Activated CD4-positive, CD25-positive, alpha-beta regulatory T cell treated with anti-CD3 and anti-CD28 coated beads, Interleukin-2, amount 50 U/mL, for 24 hours (primary cell): ENCODE measurements at places on chromosomes 4 and X.
A peak's percentile ranks its signal among the peaks of the same experiment; 100 is the strongest.

DNA sequence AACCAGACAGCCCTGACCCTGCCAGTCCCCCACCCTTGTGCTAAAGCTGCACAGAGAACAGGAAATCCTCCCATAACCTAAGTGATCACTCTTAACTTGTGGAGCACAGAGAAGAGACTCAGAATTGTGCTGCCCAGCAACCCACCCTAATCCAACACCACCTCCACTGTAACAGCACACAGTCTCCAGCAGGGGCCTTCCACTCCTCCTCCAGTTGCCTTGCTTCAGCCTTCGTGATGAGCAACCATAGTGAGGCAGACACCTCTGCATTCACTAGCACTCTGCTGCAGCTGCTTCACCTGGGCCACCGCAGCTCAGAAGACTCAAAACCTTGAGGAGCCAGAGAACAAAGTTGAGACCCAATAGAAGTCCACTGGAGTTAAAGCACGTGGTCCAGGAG, 7.9 kb upstream of the UGT2B4 start:
- ATAC-seq, result no peak

DNA sequence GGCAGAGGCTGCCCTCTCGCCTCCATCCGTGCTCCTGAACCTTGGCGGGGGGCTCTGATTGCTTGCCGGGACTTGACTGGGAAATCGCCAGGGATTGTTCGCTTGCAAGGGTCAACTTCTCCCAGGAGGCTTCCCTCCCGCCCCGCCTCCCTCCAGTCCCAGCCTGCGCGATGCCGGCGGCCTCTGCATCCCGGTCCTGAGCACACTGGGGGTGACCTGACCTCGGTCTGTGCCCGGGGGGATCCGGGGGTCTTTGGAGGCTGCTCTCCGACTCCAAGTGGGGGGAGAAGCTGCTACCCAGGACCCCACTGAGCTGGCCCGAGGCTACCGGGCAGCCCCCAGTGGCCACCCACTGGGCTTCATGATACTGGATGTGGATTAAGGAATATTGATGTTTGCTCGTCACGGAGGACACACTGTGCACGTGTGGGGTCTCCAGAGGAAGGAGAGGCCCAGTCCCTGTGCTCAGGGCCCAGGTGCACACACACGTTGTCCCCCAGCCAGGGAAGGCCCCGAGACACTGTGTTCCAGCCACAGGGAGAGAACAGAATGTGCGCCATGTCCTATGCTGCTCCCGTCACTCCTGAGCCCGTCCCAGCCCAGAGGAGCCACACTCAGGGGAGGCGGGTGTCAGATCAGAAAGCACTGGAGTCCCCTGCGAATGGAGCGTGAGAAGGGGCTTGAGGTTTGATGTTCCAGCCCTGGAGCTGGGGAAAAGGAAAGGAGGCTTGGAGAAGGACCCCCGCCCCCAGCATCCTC, 55.9 kb upstream of the NKX1-1 start:
- ATAC-seq, result no peak

DNA sequence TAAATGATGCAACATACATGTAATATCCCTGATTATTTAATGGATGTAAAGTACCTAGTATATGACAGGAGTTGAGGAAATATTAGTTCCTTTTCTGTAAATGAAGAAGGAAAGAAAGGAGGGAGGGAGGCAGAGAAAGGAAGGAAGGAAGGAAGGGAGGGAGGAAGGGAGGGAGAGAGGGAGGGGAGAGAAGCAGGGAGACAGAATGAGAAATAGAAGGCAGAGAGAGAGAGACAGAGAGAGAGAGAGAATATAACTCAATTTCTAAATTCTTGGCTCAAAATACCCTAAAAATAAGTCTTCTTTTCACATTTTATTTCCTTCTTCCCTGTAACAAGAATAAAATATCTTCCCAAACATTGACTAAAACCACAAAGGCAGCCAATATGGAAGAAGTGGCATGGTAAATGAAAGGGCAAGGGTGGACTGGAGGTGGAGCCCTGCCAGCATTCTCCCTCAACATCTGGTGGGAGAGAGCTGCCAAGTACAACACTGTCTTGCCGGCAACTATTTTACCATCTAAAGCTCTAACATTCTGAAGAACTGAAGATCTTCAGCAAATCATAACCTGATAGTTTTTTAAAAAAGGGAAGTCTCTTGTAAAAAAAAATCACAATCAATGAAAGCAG, 245.1 kb downstream of the PPP3CA start:
- ATAC-seq, result no peak

DNA sequence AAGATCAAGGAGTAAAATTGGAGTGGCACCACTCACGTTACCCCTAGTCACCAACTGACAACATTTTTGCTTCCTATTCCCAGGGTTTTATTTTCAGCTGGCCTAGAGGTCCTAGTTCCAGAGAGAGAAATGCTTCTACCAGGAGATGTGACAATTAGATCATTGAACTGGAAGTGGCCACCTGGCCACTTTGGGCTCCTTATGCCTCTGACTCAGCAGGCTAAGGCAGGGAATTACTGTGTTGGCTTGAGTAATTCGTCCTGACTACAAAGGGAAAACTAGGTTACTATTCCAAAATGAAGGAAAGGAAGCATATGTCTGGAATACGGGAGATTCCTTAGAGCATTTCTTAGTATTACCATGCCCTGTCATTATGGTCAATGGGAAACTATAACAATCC, 831.6 kb upstream of the NDST4 start:
- ATAC-seq, result no peak

DNA sequence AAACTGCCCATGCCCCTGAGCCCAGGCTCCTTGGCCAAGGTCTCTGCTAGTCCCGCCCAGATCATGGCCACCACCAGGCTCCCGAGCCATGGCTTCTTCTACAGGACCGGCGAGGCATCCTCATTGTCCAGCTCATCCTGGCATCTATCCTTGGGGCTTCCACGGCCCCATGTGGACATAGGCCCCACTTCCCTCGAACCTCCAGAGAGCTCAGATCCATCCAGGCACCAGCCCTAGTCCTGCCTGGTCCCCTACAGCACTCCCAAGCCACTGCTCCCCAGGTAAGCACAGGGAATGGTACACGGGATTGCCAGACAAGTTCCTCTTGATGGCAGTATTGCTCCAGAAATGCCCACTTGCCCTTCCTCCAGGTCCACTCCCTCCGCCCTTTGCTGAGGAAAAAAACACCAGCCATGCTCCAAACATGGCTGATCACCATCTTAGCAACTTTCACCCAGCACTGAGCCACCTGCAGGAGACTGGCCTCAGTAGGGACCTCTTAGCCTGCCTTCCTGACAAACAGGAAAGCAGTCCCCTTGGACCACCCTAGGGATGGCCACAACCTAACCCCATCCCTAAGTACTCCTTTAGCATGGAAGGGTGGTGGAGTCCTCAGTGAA, 272.1 kb upstream of the AGTR2 start:
- no peak for ATAC-seq

DNA sequence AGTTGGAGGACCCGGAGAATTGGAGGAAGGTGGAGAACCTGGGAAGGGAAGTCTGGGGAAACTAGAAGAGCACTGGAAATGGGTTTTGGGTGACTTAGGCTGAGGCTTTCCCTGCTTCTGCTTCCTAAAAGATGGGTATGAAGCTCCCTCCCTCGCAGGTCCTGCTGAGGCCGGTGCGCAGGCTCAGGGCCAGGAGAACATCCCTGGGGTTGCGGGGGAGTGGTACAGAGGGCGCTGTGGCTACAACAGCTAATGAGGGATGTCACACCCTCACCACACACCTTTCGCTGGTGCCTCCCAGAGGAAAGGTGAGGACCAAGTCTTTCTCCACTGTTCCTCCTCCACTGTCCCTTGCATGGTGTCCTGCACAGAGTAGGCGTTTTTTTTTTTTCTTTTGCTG, 15.8 kb downstream of the APLN start:
- ATAC-seq, result no peak

- no peak for ATAC-seq
These were observed 23.1 kb downstream of the DGKK start for GRCh38 chrX:50447535-50447934.

GRCh38 chr4:174214101-174214878, 69.2 kb downstream of the FBXO8 start:
- ATAC-seq, result peak; percentile 50

GRCh38 chr4:176534566-176534965, 214.8 kb downstream of the SPCS3 start:
- ATAC-seq, result no peak

DNA sequence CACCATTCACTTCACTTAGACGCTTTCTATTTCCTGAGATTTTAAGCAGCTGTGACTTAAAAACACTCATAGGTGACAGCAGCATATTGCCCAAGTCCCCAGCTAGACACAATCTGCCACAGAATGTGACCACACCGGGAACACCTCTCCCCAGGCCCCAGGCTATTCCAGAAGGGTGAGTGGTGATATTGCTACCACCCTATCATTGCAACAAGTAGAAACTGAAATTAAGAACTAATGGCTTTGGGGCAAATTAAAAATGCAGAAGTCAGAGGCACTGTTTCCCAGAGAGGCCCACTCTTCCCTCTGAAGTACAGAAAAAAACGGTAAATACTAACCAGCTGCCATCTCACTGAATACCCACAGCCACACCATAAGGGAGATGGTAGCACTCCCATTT, 35.0 kb downstream of the QDPR start:
- ATAC-seq, result no peak

- no peak for ATAC-seq
These were observed 70.9 kb downstream of the APBB2 start for GRCh38 chr4:41143311-41144039.

GRCh38 chr4:83535520-83536361, at the start of gene GPAT3:
Gene GPAT3 (plus strand): TSS chr4:83536108. CDS start chr4:83536623, 515 bp downstream.
- ATAC-seq, result peak; percentile 79

DNA sequence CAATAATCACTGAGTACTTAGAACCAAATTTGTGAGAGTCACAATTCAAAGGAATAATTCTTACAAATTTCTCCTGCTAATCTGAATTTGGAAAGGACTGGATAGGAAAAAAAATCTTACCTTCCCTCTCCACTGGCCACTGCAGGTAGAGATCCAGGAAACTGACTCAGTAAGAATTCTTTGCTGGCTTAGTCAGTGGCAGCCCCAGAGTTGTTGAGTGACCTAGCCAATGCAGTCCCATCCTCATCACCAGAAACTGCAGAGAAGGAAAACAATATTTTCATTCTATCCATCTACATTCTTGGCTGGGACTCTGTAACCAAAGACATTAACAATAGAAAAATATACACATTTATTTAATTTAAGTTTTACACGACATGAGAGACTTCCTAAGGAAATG, 572.0 kb downstream of the ADGRL3 start:
- no peak for ATAC-seq

- peak; percentile 96 for ATAC-seq
These were observed 12.2 kb downstream of the UCP1 start for GRCh38 chr4:140556372-140557085.

- no peak for ATAC-seq
These were observed at the start of gene CLNK for GRCh38 chr4:10684631-10685030. Gene CLNK (minus strand): TSS chr4:10684768. CDS start chr4:10667869, 16,899 bp downstream.

- no peak for ATAC-seq
These were observed at the start of gene PDHA2 for GRCh38 chr4:95839891-95840290. Gene PDHA2 (plus strand): TSS chr4:95840093. CDS start chr4:95840151, 58 bp downstream.

DNA sequence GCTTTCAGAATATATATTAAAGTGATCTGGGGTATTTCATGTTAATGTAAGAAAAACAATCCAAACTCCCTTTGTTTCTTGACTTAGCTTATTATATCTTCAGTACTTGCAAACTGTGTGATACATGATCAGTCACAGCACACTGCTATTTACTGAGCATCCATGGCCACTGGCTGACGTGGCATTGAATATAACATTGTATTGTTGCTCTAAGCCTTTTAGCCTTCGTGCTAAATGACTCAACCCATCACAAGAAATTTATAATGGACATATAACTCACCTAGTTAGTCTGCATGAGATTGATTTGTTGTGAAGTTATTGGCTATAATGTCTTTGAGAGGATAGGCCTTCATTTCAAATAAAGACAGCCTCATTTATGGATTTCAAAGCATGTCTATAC, 642.6 kb downstream of the IL1RAPL1 start:
- ATAC-seq, result no peak

GRCh38 chrX:19639056-19639455, 123.7 kb upstream of the MAP3K15 start:
- no peak for ATAC-seq

- no peak for ATAC-seq
These were observed 148.9 kb upstream of the CPEB2 start for GRCh38 chr4:14853176-14853943.

- no peak for ATAC-seq
These were observed 88.6 kb downstream of the HHIP start for GRCh38 chr4:144734522-144734921.

DNA sequence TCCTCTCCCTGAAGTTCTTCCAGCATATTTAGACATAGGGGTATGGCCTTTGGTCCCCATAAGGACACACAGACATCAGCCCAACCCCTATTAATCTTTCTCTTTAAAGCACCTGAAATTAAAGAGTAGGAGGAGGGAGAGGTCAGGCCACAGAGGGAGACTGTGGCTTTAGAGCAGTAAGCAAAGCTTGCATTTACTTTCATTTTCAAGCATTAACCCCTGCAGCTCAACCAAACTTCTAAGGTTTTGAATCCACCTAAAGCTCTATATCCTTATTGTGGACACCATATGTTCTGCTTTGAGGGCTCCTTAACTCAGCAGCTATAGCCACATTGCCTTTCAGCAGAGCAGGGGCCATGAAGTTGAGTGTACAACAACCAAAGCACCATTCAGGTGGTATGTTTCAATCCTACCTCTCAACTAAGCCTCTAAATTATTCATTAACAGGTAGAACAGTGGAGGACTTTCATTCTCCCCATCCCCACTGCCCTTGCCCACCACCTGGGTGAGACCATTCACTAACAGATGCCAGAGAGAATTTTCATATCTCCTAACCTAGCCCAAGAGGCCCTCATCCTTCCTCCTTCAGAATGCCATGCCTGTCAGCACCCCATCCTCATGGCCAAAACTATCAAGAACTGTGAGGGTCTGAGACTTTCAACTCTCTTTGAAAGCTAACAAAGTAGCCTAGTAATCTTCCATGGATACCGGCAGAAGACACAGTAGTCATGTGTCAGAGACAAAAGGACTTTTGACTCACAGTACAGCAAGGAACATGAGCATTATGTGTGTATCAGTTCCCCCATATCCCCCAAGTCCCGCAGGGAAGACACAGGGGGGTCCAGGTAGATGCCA, 20.8 kb downstream of the LIN54 start:
- ATAC-seq, result peak; percentile 64

- ATAC-seq, result no peak
These were observed 83.9 kb upstream of the RAI2 start for GRCh38 chrX:17944833-17945497.

- no peak for ATAC-seq
These were observed 265.5 kb downstream of the UNC5C start for GRCh38 chr4:95283320-95283719.

DNA sequence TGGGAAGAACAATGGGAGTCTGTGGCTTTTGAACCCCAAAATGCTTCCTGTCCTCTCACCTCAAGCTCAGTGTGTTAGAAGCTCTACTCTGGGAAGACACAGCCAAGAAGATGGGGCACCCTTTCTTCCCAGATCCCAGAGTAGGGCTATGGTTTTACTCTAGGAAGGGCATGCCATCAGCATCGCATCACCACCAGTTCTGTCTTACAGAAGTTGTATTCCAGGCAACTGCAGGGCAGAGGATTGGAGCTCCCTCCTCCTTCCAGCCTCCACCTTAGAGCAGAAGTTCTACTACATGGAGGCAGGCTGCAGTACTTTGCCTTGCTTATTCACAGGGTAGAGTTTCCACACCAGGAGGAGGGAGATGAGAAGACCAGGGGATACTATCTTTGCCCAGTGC, 18.1 kb upstream of the ZFX start:
- no peak for ATAC-seq

- ATAC-seq, result no peak
These were observed 1208.3 kb downstream of the ADGRL3 start for GRCh38 chr4:62408454-62408853.

GRCh38 chr4:48093991-48094416, 40.0 kb downstream of the TXK start:
- peak; percentile 99 for ATAC-seq
